ENCODE measurements at places on chromosomes 3 and 15. TPM values are rescaled to one million over a fixed set of nuclear protein-coding genes. Genes with fewer than 3 reads are reported as not detected.
A peak's percentile ranks its signal among the peaks of the same experiment; 100 is the strongest.

Gene CFAP161
- 0.78 TPM for total RNA-seq

Gene GOLGA8H
- total RNA-seq = 0.79 TPM

Gene CACNA2D3
- 4.2 TPM for total RNA-seq

Gene TEX9
- 49.2 TPM for total RNA-seq

GRCh38 chr3:53109891-53110771 lies 20.1 kb downstream of the RFT1 start:
- peak overlapping the region; percentile 31 for H3K27ac ChIP-seq
- peaks cover 7% of the 10 kb centered on the region for H3K36me3 ChIP-seq
- H3K27me3 ChIP-seq = no peaks in the 10 kb centered on the region
- no peak overlapping the region for H3K4me3 ChIP-seq
- peaks cover 24% of the 10 kb centered on the region for H3K4me1 ChIP-seq

GRCh38 chr15:89472785-89473256 lies 23.6 kb downstream of the RHCG start:
- H3K4me3 ChIP-seq = no peak overlapping the region
- H3K27ac ChIP-seq = no peak overlapping the region
- H3K36me3 ChIP-seq = no peaks in the 10 kb centered on the region
- H3K4me1 ChIP-seq = no peaks in the 10 kb centered on the region

- no peaks in the 10 kb centered on the region for H3K36me3 ChIP-seq
- no peak for DNase-seq
- no peaks in the 10 kb centered on the region for H3K27me3 ChIP-seq
- no peaks in the 10 kb centered on the region for H3K4me1 ChIP-seq
- no peak overlapping the region for H3K27ac ChIP-seq
Observed at GRCh38 chr3:106629215-106629832, 747.9 kb upstream of the CCDC54 start.

DNA sequence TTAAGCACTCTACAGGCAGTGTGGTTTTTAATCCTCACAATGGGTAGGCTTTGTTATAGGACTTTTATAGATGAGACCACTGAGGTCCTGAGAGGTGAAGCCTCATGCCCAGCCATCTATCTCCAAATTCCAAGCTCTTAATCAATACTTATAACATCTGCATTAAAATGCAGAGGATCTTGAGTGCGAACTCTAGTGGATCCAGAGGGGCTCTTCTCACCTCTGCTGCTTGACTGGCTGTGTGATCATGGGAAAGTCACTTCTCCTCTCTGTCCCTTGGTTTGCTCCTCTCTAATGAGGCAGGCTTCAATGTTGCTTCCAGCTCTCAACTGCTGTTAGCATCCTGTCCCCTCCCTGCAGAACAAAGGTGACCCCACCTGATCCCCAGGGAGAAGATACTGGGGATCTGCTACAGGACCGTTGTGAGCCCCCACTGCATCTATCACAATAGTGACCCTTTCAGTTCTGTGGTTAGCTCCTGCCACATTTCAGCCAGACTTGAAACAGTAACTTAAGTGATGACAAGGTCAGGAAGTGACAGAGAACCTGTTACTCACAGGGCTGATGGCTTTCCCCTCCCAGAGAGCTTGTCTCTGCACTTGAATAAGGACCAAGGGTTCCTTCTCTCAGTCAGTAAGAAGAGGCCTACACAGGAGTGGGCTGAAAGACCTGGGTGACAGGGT lies 1.3 kb downstream of the SLC27A2 start:
- no peak overlapping the region for H3K4me3 ChIP-seq
- no peak overlapping the region for H3K27ac ChIP-seq
- H3K4me1 ChIP-seq = peaks cover 3% of the 10 kb centered on the region
- H3K36me3 ChIP-seq = no peaks in the 10 kb centered on the region
- no peaks in the 10 kb centered on the region for H3K27me3 ChIP-seq

GRCh38 chr15:38247336-38247735 lies 5.3 kb upstream of the SPRED1 start:
- peaks cover 5% of the 10 kb centered on the region for H3K4me1 ChIP-seq
- H3K4me3 ChIP-seq = no peak overlapping the region
- H3K27me3 ChIP-seq = no peaks in the 10 kb centered on the region

DNA sequence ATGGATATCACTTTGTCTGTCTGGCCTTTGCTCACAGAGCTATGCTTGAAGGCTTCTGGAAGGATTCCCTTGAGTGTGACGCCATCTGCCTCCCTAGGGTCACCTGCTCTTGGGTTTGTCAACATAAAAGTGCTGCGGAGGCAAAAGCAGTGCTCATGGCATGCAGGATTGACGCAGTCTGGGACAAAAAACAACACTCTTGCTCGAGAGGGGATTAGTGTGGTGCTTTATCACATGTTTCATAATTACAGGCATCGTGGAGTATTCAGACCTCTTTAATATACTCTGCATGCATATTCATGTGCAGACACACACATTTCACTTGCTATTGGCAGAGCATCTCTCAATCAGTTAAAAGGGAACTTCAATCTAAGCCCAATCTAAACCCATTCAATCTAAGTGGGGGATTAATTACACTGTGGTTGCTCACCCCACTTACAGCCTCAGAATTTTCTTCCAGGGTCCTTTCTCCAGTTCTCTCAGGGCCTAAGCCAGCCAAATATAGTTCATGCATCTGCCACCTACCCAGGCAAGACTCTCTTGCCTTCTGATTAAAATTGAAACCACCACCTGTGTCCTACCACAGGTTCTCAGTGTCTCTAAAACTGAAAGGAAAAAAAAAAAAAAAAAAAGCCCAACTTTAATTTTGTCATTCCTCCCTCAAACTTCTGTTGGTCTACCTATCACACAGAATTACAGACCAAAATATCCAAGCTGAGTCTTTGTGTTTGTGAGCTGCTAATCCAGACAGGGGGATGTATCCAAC lies 75.6 kb downstream of the BFSP2 start:
- no peaks in the 10 kb centered on the region for H3K27me3 ChIP-seq
- peak; percentile 71 for DNase-seq
- H3K36me3 ChIP-seq = no peaks in the 10 kb centered on the region
- peaks cover 43% of the 10 kb centered on the region for H3K4me1 ChIP-seq
- H3K27ac ChIP-seq = peak overlapping the region; percentile 92
- no peak overlapping the region for H3K4me3 ChIP-seq

GRCh38 chr15:76678766-76679165 lies 226.4 kb downstream of the SCAPER start:
- DNase-seq = no peak
- no peaks in the 10 kb centered on the region for H3K36me3 ChIP-seq
- no peak overlapping the region for H3K27ac ChIP-seq
- H3K27me3 ChIP-seq = no peaks in the 10 kb centered on the region
- peaks cover 6% of the 10 kb centered on the region for H3K4me1 ChIP-seq
- no peak overlapping the region for H3K4me3 ChIP-seq

GRCh38 chr15:44029003-44029402 lies 166.1 kb downstream of the FRMD5 start:
- H3K27me3 ChIP-seq = no peaks in the 10 kb centered on the region
- no peaks in the 10 kb centered on the region for H3K36me3 ChIP-seq
- H3K4me3 ChIP-seq = no peak overlapping the region
- H3K4me1 ChIP-seq = peaks cover 10% of the 10 kb centered on the region
- DNase-seq = peak; percentile 18

DNA sequence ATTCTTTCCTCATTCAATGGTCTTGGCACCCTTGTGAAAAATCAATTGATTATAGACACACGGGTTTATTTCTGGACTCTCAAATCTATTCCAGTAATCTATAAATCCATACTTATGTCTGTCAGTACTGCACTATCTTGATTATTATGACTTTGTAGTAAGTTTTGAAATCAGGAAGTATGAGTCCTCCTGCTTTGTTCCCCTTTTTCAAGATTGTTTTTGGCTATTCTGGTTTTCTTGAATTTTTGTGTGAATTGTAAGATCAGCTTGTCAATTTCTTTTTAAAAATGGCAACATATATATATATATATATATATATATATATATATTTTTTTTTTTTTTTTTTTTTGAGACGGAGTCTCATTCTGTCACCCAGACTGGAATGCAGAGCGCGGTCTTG lies 32.3 kb upstream of the CFAP20DC start:
- no peak for DNase-seq
- H3K27me3 ChIP-seq = no peaks in the 10 kb centered on the region
- no peak overlapping the region for H3K27ac ChIP-seq
- no peaks in the 10 kb centered on the region for H3K36me3 ChIP-seq

DNA sequence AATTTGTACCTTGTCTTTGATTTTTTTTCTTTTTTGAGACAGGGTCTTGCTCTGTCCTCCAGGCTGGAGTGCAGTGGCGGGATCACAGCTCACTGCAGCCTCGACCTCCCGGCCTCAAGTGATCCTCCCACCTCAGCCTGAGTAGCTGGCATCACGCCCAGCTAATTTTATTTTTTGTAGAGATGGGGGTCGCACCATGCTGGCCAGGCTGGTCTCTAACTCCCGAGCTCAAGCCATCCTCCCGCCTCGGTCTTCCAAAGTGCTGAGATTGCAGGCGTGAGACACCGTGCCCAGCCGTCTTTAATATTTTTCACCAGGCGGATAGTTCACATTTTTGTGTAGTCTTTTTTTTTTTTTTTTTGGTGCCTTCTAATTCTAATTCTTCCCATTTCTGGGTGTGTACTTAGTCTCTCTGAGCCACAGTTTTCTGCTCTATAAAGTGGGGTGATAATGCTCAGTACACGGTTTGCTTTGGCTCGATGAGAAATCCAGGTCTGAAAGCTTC lies 528 bp upstream of the TATDN2 start:
- H3K36me3 ChIP-seq = peaks cover under 1% of the 10 kb centered on the region
- H3K27me3 ChIP-seq = no peaks in the 10 kb centered on the region
- DNase-seq = no peak

GRCh38 chr3:14902719-14903118 lies 44.7 kb upstream of the NR2C2 start:
- no peak overlapping the region for H3K4me3 ChIP-seq
- DNase-seq = no peak
- H3K4me1 ChIP-seq = no peaks in the 10 kb centered on the region
- no peaks in the 10 kb centered on the region for H3K36me3 ChIP-seq
- H3K27ac ChIP-seq = no peak overlapping the region
- no peaks in the 10 kb centered on the region for H3K27me3 ChIP-seq

DNA sequence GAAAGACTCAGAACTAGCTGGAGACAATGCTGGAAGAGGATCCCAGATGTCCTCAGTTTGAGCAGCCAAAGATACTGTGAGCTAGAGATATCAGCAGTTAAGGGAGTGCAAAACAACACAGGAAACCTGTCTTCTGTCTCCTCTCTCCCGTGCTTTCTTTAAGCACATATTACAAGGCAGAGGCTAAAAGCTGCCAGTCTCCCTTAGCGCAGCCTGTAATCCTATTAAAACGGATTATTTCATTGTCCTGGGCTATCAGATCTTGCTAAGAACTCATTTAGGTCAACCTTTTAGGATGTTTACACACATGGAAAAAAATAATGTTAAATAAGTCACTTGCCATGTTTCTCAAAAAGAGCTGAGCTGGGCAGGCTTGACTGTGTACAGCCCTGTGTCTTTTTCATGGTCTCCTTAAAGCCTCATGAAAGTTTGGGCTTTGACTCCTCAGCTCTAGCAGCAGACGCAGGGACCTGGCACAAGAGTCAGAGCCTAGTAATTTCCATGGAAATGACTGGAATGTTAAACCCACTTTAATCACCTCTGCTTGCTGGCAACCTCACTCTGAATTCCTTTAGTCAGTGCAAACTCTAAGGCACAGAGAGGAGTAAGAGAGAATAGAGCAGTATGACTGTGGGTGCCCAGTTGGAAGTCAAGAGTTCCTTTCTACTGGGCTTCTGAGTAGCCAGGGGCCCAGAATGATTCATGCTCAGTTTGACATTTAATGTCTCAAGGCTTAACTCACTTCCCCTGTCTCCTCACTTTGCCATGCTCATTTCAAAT lies 491.9 kb downstream of the NTRK3 start:
- H3K36me3 ChIP-seq = no peaks in the 10 kb centered on the region
- H3K27ac ChIP-seq = no peak overlapping the region
- no peaks in the 10 kb centered on the region for H3K27me3 ChIP-seq
- no peak overlapping the region for H3K4me3 ChIP-seq
- no peak for DNase-seq

- H3K4me1 ChIP-seq = no peaks in the 10 kb centered on the region
- no peak for DNase-seq
- H3K4me3 ChIP-seq = no peak overlapping the region
- H3K27me3 ChIP-seq = no peaks in the 10 kb centered on the region
- no peaks in the 10 kb centered on the region for H3K36me3 ChIP-seq
- no peak overlapping the region for H3K27ac ChIP-seq
Observed at GRCh38 chr3:72145506-72146380, 360.8 kb upstream of the PROK2 start.

- no peaks in the 10 kb centered on the region for H3K27me3 ChIP-seq
- no peaks in the 10 kb centered on the region for H3K36me3 ChIP-seq
- no peak for DNase-seq
- H3K4me3 ChIP-seq = no peak overlapping the region
- H3K4me1 ChIP-seq = peaks cover 11% of the 10 kb centered on the region
- H3K27ac ChIP-seq = no peak overlapping the region
Observed at GRCh38 chr15:39127925-39128617, 452.8 kb upstream of the THBS1 start.

GRCh38 chr15:101240358-101240757 lies 11.5 kb downstream of the CHSY1 start:
- H3K4me3 ChIP-seq = no peak overlapping the region
- no peak for DNase-seq
- H3K36me3 ChIP-seq = no peaks in the 10 kb centered on the region
- no peaks in the 10 kb centered on the region for H3K27me3 ChIP-seq
- peaks cover 35% of the 10 kb centered on the region for H3K4me1 ChIP-seq

- H3K4me1 ChIP-seq = peaks cover 50% of the 10 kb centered on the region
- H3K36me3 ChIP-seq = no peaks in the 10 kb centered on the region
- no peak overlapping the region for H3K4me3 ChIP-seq
Observed at GRCh38 chr15:68638953-68639515, 60.2 kb downstream of the CORO2B start.

DNA sequence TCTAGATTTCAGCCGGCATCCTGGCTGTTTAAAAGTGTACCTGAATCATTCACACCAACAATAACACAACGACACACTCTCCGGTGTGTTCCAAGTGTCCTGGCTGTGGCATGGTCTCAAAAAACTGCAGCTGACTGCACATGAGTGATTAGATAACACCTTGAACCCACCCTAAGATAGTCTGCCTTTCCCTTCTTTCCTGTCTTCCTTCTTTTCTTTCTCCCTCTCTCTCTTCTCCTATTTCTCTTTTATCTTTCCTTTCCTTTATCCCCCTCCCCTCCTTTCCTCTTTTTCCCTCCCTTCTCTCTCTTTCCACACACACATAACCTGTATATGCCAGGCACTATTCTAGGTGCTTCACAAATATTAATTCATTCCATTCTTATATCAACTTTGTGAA lies 1.2 kb upstream of the FAH start:
- H3K27ac ChIP-seq = peak overlapping the region; percentile 64
- no peak overlapping the region for H3K4me3 ChIP-seq
- H3K4me1 ChIP-seq = peaks cover 26% of the 10 kb centered on the region
- DNase-seq = no peak
- H3K27me3 ChIP-seq = no peaks in the 10 kb centered on the region

DNA sequence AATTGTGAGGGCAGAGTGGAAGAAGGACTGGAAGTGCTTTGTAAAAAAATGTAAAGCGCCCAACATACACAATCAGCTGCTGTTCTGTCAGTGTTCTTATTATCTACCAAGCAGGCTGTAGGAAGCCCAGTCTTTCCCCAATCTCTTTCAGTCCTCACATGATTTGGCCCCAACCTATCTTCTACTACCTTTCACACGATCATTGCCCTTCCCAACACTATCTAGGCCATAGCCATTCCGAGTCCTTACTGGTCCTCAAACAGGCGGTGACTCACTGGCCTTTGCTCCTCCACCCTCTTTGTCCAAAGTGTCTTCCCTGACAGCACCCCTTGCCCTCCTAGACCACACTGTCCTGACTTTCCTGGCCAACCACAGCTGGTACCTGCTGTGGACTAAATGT lies 861 bp upstream of the RFT1 start:
- H3K36me3 ChIP-seq = no peaks in the 10 kb centered on the region
- no peaks in the 10 kb centered on the region for H3K27me3 ChIP-seq
- H3K4me1 ChIP-seq = peaks cover 65% of the 10 kb centered on the region
- H3K4me3 ChIP-seq = no peak overlapping the region

GRCh38 chr15:77201665-77202064 lies 130.8 kb upstream of the TSPAN3 start:
- H3K4me1 ChIP-seq = no peaks in the 10 kb centered on the region
- no peak for DNase-seq
- H3K27ac ChIP-seq = no peak overlapping the region
- H3K27me3 ChIP-seq = no peaks in the 10 kb centered on the region
- H3K36me3 ChIP-seq = no peaks in the 10 kb centered on the region

All from thyroid gland (tissue), 4 donors.